ENCODE measurements at places on chromosomes 11 and 22.
A peak's percentile ranks its signal among the peaks of the same experiment; 100 is the strongest.

DNA sequence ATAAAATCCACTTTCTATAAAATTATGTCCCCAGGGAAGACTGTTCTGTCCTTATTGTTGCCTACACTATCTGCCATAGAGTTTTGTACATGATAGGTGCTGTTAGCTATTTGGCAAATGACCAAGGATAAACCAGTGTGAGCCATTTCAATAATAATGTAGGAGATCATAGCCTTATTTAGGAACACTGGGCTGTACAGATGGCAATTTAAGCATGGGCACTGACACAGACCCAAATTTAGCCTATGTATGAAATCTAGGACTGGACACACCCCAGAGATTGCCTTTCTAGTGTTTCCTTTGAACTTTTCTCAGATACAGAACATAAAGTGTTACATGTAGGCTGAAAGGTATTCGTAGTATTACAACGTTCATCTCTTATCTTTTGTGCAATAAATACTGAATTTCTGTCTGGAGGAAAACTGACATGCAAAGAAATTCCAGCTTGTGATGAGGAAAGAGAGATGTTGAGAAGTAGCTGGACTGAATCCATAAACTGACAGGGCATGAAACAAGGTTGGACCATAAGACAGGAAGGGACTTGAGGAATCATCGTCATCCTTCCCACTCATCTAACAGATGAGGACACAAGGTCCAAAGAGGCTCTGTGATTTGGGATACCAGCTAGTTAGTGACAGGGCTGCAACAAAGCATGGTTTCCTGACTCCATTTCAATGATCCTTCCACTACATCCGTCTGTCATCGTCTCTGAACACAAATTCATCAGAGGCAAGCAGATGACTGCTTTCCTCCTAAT lies 60.3 kb downstream of the TMPRSS5 start:
- DNase-seq = no peak

- DNase-seq = no peak
Observed at GRCh38 chr22:23193882-23194281, 13.6 kb downstream of the BCR start.

DNA sequence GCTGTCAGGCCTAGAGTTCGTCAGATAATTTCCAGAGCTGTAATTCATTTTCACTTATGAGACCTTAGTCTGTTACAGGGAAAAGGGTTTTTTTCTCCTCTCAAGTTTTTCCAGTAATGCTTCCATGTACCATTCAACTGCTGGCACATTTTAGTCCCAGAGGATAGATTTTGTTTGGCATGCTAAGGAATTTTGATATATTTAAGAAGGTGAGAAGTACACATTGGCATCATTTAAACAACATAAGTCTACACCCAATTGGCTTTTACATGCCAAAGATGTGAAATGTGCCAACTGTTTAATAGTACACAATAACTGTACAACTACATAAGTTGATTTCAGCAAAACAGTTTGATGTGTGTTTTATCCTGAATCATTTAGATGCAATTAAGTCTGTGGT lies 71.0 kb downstream of the PAX6 start:
- no peak for DNase-seq

DNA sequence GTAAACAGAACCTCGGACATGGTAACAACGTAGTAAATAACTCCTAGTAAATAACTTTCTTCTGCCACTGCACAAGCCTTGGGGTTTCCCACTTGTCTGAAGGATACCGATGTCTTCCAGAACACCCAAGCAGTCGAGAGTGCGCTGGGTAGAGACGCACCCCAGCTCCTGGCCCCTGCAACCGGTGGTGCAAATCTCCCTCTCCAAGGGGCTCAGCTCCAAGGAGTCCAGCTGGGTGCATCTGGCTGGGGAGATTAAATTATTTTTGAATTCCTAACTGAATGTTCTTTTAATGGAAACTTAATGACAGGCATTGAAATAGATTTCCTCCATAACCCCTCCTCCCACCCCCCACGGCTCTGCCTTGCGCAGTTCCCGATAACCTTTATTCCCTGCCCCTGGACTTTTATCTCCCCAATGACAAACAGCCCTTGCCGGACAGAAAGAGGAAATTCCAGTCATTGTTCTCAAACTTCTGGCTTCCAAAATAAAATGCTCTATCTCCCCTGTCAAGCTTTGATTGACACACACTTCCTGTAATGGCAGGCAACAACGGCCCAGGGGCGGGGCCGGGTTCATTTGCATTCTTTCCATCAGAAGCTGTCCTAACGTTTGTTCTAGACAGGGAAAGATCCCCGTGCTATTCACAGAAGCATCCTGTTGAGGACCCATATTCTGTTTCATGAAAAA lies 31.2 kb downstream of the KCNJ1 start:
- DNase-seq = no peak

DNA sequence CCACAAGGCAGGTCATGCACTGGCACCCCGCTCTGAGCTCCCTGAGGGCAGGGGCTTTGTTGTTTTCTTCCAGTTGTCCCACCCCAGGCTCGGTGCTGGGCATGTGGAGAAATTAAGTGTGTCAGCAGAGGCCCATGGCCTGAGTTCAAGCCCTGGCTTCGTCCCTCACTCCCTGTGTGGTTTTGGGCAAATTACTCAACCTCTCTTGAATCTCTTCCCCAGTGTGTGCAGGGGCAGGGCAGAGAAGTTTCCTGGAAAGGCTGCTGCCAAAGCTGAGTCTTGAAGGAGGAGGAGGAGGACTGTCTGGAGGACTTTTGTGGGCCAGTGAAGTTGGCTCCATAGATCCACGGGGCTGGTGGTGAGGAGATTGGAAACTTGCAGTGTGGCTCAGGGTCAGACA lies 138.1 kb upstream of the E2F8 start:
- no peak for DNase-seq

GRCh38 chr11:2860636-2861035 lies 24.9 kb downstream of the CDKN1C start:
- no peak for DNase-seq

DNA sequence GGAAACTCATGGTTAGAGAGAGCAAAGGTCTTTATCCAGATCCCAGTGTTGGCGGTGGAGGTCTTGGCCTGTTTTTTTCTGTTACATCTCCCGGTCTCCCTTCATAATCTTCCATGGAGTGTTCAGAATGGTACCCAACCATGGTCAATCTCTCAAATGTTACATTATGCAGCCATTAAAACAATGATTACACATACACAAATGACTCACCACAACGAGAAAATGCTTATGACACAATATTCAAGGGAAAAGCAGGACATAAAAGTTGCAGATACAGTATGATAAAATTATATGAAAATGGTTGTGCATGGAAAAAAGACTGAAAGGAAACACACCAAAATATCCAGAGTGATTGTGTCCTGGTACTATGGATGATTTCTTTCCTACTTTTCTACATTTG lies 17.8 kb upstream of the CSNK1E start:
- no peak for DNase-seq

DNA sequence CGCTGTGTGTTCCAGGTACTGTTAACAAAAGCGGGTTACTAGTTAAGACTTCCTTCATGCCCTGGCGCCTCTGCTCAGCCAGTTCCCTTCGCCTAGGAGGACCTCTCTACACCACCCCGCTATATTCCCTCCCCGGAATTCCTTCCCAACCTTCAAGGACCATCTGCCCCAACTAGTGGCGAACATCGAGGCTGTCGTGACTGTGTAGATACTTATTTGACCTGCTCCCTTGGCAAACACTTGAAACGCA lies 450 bp upstream of the BCL2L13 start:
- no peak for DNase-seq

- no peak for DNase-seq
Observed at GRCh38 chr22:49961601-49962011, 1.0 kb downstream of the PIM3 start.

DNA sequence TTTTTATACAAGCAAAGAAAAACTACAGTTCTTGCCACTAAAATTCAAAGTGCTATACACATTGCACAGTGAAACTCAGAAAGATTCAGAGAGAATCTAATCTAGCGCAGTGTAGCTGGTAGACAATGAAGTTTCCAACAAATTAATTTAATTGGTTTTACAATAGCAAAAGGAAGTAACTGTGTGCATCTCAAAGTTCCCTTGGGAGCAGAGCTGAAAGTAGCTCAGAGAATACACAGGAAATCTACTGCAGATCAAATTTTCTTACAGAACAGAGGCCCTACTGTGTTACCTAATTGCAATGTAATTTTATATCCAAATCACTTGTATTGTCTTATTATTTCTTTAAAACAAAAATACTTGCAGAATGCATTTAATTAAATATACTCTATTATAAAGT lies 1396.2 kb upstream of the TENM4 start:
- no peak for DNase-seq

GRCh38 chr11:126384449-126385070 lies 29.1 kb downstream of the ST3GAL4 start:
- no peak for DNase-seq

DNA sequence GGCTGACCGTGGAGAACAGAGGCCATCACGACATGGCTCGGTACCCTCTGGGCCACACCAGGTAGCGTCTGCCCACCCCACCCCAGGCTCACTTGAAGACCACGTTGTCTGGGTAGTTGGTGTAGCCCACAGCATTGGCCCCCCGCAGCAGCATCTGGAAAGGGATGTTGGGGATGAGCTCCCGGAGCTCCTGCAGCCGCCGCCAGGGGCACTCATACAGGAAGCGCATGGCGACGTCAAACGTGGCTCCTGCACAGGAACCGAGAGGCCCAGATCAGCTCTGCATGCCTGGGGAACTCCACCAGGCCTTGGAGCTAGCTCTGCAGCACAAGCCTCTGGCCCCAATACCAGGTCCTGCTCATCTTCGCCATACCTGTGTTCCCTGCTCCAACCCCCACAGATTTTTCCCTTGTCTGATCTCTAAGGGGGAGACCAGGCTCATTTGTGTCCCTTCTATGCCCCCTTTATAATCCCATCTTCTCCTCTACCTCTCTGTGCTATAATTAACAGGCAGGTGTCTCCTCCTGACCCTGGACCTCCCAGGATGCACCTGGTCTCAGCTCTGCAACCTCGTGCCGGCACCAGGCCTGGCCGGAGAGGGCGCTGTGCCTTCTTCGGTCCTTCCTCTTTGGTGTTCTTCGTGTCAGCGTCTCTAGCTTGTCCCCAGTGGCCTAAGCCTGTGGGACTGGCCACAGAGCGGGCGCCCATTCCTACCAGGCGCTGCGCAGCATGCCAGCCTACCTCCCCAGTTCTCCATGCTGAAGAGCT lies 5.0 kb upstream of the LRFN4 start:
- DNase-seq = no peak

GRCh38 chr22:49268924-49269323 lies 558.7 kb downstream of the BRD1 start:
- no peak for DNase-seq

- DNase-seq = no peak
Observed at GRCh38 chr11:26344647-26345046, 12.7 kb downstream of the ANO3 start.

DNA sequence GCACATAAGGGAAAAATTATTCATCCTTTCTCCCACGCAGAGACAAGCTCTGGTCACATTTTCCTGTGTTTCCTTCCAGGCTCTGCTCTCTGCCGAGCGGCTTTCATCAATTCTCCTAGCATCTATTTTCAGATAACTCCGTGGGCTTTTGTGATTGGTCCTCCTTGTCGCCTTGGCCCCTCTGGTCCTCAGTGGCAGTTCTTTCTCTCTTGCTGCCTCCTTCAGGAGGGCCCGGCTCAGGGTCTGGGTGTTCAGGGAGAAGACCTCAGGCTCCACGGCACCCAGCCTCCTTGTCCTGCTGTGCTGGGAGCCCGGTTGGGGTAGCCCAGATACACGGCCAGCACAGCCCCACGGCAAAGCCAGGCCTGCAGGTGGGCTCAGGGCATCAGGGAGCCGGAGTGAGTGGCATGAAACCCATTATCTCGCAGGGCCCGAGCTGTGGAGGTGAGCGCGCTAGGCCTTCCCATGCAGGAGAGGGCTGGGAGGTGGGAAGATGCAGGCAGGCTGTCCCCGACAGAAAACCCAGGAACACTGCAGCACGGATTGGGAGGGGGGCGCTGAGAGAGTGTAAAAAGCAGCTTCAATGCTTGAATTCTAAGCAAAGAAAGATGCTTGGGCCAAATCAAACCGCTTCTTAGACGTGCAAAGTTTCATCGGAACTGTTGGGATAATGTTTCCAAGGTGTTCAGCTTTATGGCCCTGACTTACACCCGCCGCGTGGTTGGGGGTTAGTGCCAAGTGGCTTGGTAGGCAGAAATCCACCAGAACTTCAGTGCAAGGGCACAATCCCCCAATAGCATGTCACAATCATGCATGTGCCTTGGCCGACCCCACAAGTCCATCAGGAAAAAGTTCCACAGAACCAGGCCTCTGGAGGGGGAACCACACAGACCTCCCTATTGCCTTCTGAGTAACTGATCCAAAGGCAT lies 81.9 kb upstream of the WNT7B start:
- DNase-seq = no peak

GRCh38 chr11:114133548-114134329 lies 74.2 kb downstream of the ZBTB16 start:
- peak; percentile 53 for DNase-seq

GRCh38 chr22:24486501-24486921 lies 8.6 kb upstream of the UPB1 start:
- DNase-seq = peak; percentile 62

DNA sequence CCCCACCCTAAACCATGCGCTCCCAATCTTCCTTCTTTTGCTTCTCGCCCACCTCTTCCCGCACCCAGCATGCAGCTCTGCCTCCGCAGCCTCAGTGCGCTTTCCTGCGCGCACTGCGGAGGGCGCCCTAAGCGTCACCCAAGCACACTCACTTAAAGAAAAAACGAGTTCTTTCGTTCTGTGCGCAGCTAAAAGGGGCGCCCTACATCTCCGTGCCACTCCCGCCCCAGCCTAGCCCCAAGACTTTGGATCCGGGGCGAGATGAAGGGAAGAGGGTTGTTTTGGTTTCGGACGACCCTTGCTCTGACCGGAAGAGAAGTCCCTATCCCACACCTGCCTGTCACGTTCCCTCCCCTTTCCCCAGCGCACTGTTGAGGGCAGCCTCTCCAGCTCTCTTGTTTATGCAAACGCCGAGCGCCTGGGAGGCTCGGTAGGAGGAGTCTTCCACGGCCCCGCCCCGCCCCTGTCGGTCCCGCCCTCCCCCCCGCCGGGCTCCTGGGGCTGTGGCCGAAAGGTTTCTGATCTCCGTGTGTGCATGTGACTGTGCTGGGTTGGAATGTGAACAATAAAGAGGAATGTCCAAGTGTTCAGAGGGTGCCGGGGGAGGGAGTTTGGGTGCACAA lies 5.3 kb downstream of the VSIG2 start:
- no peak for DNase-seq

DNA sequence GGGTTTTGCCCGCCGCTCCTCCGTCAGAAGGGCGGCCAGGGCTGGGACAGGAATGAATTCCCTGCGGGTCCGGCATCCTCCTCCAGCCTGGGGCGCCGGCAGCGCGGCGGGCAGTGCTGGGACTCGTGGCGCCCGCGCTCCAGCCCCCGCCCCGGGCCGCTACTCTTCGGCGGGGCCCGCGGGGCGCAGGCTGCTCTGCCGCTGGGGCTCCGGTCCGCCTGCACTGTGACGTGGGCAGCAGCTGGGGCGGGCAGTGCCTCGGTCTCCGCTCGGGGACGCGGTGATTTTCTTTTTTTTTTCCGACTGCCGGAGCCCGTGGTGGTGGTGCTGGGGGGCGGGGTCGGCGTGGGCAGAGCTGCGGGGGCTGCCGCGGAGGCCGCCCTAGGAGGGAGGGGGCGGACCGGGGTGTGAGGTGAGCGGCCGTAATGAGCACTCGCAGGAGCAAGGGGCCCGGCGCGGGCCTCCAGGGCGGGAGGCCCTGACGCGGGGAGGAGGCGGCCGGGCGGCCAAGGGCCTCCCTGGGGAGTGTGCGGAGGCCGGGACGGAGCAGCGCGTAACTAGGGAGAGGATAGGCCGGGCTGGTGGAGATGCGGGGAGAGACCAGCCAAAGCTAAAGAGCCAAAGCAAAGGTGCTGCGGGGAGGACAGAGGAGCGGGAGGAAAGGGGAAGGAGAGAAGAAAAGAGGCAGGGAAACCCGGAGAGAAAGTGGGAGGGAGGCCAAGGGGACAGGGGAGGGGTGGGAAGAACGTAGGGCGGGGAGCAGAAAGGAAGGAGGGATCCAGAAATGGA lies 73.3 kb upstream of the ZBED5 start:
- peak; percentile 56 for DNase-seq

All from astrocyte of the cerebellum (primary cell).